ENCODE measurements at places on chromosomes 3 and 15.

DNA sequence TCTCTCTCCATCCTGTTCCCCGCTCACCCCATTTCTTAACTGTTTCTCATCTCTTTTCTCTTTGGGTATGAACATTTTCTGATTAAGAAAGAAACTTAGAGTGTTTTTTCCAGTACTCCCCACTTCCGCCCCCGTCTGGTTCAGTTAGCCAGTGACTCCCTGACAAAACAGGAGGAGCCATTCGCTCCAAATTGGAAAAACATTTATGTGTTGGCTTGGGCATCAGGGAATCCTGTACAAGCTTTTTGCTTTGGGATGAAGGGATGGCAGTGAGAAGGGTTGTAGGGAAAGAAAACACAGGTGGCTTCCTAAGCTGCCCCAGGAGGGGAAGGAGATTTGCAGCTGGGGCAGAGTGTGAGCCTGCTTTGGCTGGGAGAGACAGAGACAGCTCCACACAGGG lies 47.0 kb downstream of the BOC start:
- no peak for DNase-seq

GRCh38 chr3:186985661-186986364 lies 55.5 kb downstream of the ST6GAL1 start:
- no peak for DNase-seq

DNA sequence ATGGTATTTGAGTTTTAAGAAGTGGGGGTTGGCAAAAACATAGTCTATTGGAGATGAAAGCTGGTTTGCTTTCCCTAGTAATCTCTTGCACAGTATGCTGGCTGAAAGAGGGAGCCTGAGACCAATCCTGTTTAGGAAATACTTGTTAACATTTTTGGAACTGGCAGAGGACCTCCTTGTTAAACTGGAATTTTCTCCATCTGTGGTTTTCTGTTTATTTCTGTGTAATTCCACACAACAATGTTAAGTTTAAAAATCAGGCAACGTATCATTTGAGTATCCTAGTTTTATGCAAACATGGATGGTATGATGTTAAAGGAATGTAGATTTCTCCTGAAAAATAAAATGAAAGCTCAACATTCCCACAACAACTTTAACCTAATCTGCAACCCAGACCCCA lies 536.0 kb upstream of the TBL1XR1 start:
- no peak for DNase-seq

DNA sequence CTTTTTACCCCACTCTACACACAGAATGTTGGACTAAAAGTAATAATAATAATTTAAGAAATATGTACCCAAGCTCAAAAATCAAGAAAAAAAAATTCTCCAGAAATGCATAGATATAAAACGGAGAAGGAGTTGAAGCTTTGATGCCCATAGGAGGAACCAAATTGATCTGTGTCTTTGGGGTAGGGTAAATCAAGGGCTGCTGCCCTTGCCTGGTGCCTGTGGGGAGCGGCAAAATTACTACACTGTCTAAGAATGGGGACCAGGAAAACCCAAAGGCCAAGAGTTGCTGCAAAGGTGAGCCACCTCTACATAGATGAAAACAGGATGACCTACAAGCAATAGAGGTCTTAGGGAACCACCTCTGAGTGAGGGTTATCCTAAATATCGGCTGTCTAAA lies 56.0 kb upstream of the SPPL2A start:
- no peak for DNase-seq

All from activated naive CD4-positive, alpha-beta T cell treated with Interleukin-2 at 50 U/mL for 16 hours (primary cell).